ENCODE measurements at places on chromosomes 6 and 20.

DNA sequence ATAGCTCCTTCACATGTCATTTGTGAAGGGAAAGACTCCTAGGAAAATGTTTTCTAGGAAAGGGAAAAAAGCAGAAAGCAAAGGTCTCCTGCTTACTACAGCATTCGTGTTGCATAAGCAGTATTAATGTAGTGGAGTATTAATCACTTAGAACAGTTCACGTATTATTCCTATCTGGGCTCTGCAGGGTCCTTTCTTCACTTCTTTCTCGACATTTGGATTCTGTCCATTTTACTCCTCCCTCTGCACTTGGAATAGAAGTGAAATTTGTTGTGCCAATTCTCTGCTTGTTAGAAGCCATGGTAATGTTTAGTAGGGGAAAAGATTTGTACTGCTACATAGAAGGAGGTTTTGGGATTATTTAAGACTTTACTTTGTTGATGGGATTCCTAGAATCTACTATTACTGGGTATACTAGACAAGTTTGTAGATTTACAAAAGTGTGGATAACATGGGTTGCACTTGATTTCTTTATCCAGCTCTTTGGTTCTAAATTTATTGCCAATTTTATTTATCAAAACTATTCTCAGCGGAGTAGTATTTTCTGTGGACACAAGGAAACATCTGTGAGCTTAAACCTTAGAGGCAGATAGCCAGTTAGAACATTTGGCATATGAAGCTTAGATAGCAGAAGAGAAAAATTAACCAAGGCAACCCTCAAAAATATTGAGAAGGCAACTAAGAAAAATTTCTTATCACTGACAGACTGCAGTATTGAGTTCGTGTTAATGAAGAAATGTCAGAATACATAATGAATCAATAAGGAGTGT lies 108.4 kb upstream of the ESR1 start:
- no peak for DNase-seq

- DNase-seq = no peak
Observed at GRCh38 chr6:138371452-138371711, 6.3 kb upstream of the SMIM28 start.

- DNase-seq = peak; percentile 82
Observed at GRCh38 chr20:62367633-62368391, 700 bp upstream of the LAMA5 start.

DNA sequence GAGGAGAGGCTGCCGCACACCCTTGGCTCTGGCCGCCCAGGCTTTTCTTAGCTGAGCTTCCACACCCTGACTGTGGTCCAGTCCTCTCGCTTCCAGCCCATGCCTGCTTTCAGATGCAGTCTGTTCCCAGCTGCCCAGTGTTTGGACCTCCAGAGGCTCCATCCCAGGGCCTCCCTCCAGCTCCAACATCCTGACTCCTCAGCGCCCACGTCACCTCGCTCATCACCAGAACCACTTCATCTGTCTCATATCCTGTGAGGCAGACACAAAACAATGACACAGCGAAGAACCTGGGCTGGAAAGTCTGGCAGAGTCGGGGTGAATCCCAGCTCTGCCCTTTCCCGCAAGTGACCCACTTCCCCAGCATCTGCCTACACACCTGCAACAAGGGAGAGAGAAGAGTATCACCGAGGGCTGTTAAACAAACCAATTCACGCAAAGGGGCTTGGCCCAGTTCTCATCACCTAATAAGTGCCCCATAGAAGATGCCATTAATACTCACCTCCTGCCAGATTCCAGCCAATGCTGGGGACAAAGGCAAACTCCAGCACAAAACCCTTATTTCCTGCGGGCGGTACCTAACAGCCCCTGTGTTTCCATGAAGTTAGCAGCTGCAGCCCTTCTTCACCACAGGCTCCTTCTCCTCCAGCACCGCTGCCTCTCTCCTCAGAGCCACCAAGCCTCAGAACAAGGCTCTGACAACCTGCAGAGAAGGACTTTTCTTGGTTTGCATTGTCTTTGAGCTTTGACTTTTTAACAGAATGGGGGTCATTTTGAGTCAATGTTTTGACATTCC lies 133.4 kb upstream of the CDH4 start:
- DNase-seq = no peak

DNA sequence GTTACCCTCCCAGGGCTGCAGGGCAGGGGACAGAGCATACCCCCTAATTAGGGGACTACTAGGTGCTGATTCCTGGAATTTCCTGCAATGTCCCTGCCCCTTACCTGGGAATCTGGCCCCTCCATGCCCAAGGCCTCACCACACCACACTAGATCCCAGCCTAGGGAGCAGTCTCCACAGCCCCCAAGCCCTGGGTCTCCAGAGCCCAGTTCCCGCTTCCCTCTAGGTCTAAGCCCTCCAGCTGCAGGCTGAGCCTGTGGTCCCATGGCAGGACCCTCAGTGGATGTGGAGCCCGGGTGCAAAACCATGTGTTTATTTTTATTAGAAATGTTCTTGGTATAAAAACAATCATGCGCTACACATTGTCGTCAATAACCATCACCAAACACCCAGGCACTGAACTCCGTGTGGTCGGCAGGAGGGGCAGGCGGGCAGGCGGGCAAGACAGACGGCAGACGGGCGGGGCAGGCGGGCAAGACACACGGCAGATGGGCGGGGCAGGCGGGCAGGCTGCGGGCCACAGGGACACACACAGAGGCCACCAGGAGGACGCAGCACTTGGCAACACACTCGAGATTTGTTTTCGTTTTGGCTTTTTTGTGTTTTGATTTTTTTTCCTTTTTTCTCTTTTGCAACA lies 124.2 kb downstream of the GRM4 start:
- DNase-seq = no peak

DNA sequence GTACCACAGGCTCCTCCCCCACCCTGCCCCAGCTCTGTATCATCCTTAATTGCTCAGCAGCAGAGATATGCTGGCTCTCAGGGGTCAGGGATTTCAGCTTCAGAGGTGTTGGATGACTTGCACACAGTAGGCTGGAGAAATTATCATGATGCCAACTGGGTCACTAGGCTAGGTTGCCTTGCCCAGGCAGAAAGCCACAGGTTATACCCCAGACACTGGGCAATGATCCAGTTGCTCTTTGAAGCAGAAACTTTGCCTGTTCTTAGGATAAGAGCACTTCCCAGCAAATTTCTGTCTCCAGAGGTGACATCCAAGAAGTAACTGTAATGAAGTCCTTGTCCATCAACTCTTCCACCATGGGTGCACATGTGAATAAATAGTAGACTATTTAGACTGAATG lies 38.3 kb upstream of the SCML4 start:
- DNase-seq = no peak

DNA sequence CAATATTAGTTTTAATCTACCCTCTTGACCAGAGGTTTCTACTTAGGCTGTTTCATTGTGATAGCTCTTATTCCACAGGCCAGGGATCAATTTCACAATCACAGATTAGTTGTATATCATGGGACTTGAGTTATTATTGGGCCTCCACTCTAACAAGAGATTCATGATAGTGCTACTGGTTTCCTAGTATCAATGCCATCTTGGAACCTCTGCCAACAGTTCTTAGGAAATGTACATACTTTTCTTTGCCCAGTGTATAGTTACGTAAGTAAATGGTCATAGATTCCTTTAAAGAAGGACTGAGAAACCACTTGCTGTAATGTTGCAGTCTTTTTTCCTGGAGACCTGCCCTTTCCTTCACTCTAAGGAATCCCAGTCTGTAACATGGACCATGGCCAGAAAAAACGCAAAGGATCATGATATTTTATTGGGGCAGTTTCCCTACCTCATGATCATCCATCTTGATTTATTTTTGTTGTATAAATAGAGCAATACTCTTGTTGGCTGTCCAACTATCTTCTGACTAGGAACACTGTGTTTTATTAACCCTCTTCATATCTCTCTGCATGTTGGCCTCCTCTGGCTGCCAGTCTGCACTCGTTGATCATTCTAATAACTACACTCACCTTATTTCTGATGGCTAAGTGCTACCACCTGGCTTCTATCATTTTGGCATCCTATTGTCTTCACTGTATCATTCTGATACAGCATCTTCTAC lies 38.0 kb upstream of the VGLL2 start:
- no peak for DNase-seq

- no peak for DNase-seq
Observed at GRCh38 chr6:105014448-105014847, 57.5 kb downstream of the LIN28B start.

DNA sequence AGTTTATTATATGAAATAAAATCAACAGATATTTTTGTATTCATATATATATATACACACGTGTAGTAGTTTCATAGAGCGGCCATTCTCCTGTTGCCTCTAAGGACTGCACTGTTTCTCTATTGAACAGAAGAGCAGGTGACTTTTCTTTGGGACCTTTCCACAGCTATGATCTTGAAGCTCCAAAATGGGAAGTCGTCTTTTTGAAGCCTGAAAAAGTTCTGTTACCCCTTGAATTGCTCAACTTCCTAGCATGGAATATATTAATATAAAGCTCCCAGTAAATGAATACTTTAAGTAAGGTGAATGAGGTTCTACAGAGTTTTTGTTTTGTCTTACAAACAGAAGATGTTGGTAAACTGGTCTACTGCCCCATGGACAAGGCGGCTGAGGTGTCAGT lies 42.2 kb upstream of the ADTRP start:
- no peak for DNase-seq

DNA sequence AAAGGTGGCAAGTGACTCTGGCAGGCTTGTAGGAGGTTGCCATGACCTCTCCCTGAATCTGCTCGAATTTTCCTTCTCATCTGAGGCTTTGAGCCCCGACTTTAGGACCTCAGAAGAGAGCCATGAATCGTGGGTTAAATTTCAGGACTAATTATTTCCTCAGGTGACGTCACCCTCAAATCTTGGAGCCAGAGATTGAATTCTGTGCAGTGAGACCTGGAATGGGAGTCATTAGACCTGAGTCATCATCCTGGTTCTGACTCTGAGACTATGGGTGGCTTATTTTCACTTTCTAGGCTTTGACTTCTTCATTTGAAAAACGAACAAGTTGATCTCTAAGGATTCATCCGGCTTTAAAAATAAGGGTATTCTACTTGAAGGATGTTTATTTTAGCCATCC lies 48.5 kb upstream of the PDYN start:
- DNase-seq = no peak

DNA sequence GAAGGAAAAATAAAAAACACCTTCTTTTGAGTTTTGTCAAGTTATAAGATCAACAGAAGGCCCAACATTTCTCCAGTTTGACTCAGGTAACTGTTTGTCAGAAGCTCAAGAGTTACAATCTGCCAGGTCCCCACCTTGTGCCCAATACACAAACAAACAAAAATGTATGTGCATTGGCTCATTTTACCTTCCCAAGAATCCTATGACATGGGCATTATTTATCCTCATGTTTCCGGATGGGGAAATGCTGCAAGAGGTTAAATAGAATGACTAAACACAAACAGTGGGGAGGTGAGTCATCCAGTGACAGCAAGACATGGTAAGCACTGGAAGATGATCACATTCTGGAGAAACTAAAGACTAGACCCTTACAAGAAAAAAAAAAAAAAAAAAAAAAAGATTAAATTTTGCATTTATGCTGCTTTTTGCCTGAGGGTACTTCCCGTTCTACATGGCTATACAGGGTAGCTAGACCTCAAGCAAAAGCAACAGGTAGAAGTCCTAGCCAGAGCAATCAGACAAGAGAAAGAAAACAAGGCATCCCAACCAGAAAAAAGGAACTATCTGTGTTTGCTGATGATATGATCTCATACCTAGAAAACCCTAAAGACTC lies 23.6 kb upstream of the ANKRD60 start:
- DNase-seq = no peak

GRCh38 chr20:51037532-51038115 lies 14.7 kb upstream of the KCNG1 start:
- DNase-seq = no peak

DNA sequence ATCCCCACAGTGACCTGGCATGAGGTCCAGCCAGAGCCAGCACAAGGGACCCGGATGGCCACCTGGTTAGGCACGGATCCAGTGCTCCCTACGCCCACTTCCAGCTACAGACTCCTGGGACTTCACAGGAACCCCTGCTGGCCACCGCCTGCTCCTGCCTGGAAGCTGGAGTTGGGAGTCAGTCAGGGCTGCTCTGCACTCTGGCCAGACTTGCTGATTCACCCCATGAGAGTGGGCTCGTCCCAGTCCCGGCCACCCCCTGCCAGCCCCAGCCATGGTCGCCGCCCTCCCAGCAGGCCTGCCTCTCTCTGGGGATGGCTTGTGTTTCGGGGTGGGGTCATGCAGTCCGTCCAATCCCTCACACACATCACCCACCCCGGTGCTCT lies 125.8 kb downstream of the DLL1 start:
- peak; percentile 82 for DNase-seq

DNA sequence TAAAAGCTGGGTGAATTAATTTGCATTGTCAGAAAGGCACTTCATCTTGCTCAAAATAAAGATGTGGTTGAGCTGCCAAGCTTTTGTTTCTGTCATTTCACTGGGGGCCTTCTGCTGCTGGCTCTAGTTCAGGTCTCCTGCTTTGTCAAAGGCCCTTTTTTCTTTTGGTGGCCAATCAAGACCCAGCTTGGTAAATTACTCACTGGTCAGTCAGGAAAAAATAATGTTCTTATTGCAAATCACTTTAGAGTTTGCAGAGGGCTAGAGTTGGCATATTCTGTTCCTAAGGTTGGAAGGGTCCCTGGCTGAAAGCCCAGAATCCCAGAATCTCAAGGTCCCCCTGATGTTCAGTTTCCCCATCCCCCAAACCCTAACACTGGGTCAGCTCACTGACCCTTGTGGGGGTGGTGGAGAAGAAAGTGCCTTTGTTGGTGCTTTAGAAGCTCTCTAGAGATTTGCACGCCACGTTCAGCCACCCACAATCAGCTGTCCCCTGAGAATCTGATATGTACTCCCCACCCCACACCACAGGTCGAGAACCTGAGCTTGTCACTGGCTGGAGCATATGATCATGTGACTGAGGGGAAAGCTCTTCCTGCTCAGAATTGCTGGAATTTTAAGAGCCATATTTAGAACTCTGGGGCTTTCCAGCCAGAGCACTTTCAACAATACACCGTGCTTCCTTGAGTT lies 21.7 kb upstream of the BNIP5 start:
- DNase-seq = no peak

DNA sequence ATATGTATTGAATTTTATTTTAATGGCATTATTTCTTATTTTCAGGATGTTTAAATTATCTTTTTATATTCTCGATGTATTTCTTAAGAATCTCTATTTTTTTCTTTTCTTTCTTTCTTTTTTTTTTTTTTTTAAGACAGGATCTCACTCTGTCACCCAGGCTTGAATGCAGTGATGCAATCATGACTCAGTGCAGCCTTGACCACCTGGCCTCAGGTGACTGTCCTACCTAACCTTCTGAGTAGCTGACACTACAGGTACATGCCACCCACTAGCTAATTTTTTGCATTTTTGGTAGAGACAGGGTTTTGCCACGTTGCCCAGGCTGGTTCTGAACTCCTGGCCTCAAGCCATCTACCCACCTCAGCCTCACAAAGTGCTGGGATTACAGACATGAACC lies 143.8 kb upstream of the LAMA2 start:
- no peak for DNase-seq

GRCh38 chr6:98514073-98514720 lies 320.2 kb upstream of the POU3F2 start:
- DNase-seq = no peak

GRCh38 chr20:14319704-14320103 lies 17.7 kb downstream of the FLRT3 start:
- no peak for DNase-seq

GRCh38 chr6:154488802-154489437 lies 21.6 kb downstream of the CNKSR3 start:
- DNase-seq = no peak

All from islet precursor cell (in vitro differentiated cells).